ENCODE measurements at places on chromosomes 16 and 17.

DNA sequence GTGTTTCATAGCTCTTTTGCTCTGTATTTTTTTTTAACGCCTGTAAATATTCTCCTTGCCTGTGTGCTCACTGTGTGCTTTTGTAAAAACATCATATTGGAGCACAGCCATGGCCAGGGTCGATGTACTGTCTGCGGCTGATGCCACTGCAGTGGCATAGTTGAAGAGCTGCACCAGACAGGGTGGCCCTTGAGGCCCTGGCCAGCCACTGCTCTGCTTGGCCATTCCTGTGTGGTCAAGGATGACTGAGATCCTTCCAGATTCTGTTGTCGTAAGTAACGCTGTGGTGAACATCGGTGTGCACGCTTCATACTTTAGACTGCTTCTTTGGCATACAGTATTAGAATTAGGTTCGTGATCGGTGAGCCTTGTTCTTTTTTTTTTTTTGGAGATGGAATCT, 14.6 kb downstream of the CRAMP1 start:
- no peak for DNase-seq

- no peak for DNase-seq
Measured at GRCh38 chr17:81400154-81400977, 5.1 kb downstream of the BAHCC1 start.

GRCh38 chr17:66547151-66547865, 244.9 kb downstream of the PRKCA start:
- no peak for DNase-seq

DNA sequence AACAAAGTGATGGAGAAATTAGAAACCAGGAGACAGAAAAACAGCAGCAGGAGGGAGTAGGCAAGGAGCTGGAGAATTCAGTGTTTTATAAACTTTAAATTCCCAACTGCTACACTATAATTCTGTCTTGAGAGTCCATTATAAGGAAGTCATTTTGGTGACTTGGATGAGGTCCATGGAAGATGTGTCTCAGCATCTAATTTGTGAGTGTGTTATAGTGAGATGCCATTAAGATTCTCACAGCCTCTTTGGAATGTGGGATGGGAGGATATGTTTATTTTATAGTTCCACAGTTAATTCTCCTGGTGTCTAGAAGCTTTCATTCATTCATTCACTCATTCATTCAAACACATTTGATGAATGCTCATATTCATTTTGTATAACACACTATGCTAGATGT, 206.0 kb upstream of the MYOCD start:
- DNase-seq = no peak

- no peak for DNase-seq
Measured at GRCh38 chr17:30913955-30914354, 7.8 kb upstream of the ADAP2 start.

DNA sequence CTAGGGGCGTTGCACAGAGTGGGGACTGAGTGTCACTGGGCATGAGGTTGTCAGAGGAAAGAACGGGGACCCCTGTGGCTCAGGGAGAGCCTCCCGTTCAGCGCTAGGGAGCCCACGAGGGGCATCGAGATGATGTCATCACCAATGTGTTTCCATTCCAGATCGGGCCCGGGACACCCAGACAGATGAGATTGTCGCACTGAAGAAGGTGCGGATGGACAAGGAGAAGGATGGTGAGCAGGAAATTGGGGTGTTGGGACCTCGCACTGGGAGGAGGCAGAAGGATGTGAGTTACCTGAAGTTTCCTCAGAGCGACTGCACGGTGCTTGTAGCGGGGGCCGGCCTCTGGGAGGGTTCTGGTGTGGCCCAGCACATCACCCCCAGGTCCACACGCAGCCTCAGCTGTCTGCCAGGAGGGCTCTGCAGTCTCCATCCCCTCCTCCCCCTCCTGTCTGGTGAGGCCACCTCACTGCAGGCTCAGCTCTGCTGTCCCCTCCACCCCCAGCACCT, 4.0 kb downstream of the CDK10 start:
- no peak for DNase-seq

DNA sequence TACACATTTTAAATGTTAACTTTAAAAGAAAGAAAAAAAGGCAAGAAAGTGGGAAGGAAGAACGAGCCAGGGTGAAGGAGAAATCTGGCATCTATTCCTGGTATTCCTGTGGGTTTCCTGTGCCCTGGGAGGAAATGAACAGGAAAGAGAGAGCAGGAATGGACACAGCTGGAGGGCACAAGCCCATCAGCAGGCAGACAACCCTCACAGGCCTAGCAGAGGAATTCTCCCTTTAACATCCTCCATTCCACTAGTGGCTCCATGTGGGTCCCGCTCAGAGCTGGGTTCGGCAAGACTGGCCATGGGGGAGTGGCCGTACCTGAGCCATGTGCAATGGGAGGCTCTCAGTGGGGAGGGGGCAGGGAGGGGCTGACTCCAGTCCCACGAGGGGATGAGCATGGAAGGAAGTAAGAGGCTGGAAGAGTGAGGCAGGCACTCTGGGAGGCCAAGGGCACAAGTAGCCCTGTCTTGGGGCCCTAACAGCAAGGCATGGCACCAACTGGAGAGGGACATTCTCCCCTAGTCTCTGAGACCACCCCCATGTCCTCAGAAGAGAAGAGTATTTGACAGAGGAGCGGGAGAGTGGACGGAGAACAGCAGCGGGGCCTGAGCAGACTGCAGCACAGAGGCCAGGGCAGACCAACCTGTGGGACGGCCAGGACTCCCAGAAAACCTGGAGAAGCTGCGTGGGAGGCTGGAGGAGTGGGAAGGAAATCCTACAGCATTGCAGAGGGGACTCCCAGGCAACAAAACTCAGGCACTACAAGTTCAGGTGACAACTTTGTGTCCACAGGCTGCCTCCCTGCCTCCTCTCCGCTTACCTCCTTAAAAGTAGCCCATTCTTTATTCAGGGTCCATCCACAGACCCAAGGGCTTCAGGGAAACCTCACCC, 30.2 kb downstream of the TK2 start:
- no peak for DNase-seq

Data from vagina (tissue), 2 donors.